Muscle of leg (tissue), 16 donors: ENCODE measurements at places on chromosomes 4 and X. TPM values are rescaled to one million over a fixed set of nuclear protein-coding genes. Genes with fewer than 3 reads are reported as not detected.

The SPANXA2 gene
- total RNA-seq = not detected

DNA sequence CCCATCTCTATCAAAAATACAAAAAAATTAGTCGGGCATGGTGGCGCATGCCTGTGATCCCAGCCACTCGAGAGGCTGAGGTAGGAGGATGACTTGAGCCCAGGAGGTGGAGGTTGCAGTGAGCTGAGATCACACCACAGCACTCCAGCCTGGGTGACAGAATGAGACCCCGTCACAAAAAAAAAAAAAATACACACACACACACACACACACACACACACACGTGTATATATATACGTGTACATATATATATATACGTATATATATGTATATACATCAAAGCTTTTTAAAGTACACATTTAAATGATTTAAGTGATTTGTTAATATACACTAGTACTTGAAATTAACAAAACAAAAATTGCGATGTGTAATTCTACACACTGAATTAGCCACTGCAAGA lies 6.0 kb downstream of the FBXW7 start:
- no peak for DNase-seq

The SEPSECS gene
- 10.8 TPM for total RNA-seq

- DNase-seq = peak; percentile 55
Measured at GRCh38 chr4:125254106-125254505, 60.6 kb upstream of the FAT4 start.

The DGKK gene
- total RNA-seq = not detected

The SULT1B1 gene
- total RNA-seq = 0.53 TPM

GRCh38 chr4:150744570-150744969 lies 162.6 kb downstream of the MAB21L2 start:
- DNase-seq = no peak

- no peak for DNase-seq
Measured at GRCh38 chr4:98444371-98444770, 183.2 kb downstream of the RAP1GDS1 start.

The TEC gene
- 0.40 TPM for total RNA-seq

DNA sequence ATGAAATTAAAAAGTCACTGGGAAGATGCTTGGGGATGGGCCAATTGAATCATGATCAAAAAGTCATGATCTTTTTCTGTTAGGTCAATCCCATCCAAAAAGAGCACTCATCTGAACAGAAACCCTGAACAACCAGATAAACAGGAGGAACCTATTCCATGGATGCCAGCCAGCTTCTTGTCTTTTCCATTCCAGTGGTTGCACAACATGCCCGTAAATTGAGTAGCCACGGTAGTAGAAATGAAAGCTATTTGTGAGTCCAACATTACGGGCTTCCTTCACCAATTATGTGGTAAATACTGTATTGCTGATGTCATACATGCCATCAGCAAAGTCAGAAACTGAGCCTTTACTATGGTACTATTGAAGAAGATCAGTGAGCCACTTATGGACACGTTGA lies 982.4 kb upstream of the HS3ST1 start:
- no peak for DNase-seq

The CDS1 gene
- total RNA-seq = 0.27 TPM

- peak; percentile 82 for DNase-seq
Measured at GRCh38 chr4:34950926-34951325, 1293.4 kb downstream of the ARAP2 start.

The ACSL1 gene
- 37.8 TPM for total RNA-seq

DNA sequence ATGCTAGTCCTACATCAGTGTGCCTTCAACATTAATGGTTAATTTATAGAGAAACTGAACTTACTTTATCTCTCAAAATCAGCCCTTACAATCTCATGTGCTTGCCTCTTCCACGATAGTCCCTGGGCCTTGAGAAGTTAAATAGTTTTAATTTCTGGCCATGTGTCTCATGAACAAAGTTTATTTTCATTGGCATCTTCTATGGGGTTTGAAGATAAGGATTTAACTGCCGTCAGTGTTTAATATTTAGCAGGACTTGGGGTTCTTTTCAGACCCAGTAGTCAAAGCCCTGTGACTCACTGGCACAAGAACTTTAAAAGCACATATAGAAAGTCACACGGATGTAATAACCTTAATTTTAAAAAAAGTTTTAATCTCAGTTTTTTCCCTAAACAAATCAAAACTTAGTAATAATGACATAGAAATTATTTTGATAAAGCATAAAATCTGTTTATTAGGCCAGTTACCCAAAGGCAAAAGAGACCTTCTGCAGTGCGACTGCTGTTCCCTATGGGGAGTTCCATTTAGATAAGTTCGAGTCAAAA lies 10.1 kb upstream of the MPP1 start:
- DNase-seq = no peak

DNA sequence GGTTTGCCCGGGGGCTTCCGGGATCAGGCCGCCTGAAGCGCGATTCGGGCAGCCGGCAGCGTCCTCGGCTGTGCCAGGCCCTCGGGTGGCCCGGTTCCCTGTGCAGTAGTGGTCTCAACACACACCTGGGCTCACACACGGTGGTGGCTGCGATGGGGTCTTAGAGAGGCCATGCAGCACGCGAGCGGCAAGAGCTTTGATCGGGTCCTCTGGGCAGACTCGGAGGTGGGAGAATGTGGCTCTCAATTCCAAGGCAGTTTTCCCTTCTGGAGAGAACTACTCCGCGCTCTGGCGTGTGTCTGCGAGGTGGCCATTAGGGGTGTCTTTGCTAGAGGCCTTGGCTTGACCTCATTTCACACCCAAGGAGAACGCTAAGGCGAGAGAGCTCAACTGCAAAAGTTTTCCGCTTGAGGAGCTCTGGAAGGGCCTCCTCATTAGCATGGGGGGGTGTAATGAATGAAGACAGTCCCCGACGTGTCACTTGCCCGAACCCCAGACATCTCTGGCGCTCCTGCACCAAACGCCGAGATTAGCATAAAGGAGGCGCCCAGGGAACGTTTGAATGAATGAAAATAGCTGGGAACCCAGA lies 771 bp upstream of the RBPJ start:
- no peak for DNase-seq

DNA sequence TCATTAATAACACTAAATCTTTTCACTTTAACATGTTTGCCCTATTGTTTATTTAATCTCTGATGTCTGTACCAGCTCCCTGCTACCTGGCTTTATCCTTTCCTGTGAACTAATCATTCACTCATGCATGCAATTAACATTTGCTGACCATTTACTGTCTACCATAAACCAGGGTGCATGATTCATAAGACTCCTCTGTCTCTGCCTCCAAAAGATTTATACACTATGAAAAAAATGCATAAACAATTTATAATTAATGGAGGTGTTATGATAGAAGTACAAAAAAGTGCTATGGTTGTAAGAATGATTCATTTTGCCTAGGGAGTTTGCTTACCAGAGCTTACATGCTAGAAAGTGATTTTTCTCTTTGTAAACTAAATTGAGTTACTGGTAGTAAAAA lies 24.5 kb upstream of the CPEB2 start:
- DNase-seq = no peak

- no peak for DNase-seq
Measured at GRCh38 chr4:138414202-138414601, 172.1 kb upstream of the SLC7A11 start.

- DNase-seq = no peak
Measured at GRCh38 chr4:57911203-57911602, 801.0 kb upstream of the IGFBP7 start.

DNA sequence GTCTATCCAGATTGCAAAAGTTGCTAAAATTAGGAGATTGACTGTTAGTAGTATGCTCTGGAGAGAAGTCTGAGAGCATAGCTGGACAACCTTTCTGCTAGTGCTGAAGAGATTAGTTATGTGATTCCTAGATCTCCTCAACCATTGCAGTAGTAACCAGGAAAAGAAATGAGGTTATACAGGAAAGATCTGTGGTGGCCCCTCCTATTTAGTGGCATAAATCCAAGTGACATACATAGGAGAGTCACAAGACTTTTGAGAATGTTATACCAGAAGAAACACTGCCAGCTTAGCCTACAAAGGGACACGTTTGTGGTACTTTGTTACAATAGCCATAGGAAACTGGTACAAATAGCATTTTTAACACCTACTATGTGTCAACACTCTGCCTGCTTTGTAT lies 105.2 kb downstream of the ATP10D start:
- no peak for DNase-seq

DNA sequence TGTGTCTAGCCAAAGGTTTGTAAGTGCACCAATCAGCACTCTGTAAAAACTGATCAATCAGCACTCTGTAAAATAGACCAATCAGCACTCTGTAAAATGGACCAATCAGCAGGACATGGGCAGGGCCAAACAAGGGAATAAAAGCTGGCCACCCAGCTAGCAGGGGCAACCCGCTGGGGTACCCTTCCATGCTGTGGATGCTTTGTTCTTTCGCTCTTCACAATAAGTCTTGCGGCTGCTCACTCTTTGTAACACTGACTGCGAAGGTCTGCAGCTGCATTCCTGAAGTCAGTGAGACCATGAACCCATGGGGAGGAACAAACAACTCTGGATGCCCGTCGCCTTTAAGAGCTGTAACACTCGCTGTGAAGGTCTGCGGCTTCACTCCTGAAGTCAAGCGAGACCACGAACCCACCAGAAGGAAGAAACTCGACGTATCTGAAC lies 14.3 kb downstream of the HNRNPDL start:
- DNase-seq = no peak

The TAB3 gene
- 8.1 TPM for total RNA-seq

DNA sequence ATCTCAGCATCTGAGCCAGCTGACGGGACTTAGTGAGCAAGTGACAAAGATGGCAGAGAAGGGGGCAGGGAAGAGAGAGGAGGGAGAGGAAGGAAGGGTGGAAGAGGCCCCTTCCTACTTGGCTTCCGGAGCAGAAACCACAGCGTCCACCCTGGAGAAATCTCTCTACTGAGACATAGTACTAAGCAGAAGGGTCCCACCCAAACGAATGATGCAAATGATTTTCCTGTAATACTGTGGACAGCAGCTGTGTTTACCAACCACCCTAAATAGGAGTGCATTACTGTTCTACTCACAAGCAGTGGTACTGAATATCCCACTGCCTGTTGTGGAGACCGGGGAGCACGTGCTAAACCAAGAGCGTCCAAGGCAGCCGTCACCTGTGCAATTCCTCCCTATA lies 29.4 kb downstream of the DTHD1 start:
- peak; percentile 74 for DNase-seq

DNA sequence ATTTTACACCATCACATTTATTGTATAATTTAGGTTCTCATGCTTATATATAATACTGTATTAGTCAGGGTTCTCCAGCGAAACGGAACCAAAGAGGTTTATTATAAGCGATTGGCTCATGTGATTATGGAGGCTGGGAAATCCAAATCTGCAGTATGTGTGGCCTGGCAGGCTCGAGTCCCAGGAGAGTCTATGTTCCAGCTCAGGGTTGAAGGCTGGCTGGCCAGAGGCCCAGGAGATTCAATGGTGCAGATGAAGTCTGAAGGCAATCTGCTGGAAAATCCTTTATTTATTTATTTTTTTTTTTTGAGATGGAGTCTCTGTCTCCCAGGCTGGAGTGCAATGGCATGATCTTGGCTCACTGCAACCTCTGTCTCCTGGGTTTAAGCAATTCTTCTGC lies 63.0 kb upstream of the WDFY3 start:
- DNase-seq = no peak

- peak; percentile 21 for DNase-seq
Measured at GRCh38 chr4:30600246-30601017, 119.7 kb upstream of the PCDH7 start.

DNA sequence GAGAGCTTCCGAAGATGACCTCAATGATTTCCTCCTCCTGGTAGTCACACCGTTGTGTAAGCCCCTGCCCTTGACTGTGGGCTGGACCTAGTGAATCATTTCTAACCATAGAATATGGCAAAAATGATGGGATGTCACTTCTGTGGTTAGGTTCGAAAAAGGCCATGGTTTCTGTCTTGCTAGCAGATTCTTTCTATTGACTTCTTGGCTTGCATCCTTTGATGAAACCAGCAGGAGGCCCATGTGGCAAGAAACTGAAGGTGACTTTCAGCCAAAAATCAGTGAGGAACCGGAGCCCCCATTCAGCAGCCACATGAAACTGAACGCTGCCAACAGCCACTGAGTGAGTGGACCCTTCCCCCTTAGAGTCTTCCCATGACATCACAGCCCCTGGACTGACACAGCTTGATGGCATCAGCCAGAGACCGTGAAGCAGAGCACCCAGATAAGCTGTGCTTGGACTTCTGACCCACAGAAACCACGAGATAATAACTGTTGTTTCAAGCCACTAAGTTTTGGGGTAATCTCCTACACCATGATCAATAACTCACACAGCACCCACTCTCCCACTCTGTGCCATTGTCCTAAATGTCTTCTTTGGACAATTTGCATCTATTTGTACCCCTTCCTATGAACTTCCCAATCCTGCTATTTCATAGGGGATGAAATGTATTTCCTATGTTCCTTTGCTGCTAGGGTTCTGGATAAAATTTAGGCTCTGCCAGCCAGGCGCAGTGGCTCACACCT lies 148.0 kb upstream of the STX18 start:
- DNase-seq = no peak

DNA sequence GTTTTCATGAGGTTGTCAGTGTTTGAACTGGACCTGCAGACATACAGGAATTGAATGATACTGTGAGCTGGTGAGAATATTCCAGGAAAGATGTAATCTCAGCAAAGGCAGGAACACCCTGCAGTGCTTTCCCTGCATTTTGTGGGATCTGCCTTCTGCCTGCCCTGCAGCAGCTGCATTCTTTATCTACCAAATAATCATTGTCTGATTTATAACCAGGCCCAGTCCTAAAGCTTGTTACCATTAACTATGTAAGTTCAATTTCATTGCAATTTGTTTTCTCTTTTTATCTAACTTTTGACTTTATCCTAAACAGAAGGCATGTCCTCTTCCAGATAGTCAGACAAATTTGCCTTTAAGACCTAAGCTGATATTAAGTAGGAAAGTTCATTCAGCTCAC lies 99.8 kb upstream of the NOCT start:
- no peak for DNase-seq

The PGAM4 gene
- total RNA-seq = 0.13 TPM

GRCh38 chr4:18735740-18736268 lies 714.2 kb upstream of the LCORL start:
- peak; percentile 19 for DNase-seq

- DNase-seq = peak; percentile 58
Measured at GRCh38 chrX:134632355-134632754, 25.9 kb downstream of the PLAC1 start.

DNA sequence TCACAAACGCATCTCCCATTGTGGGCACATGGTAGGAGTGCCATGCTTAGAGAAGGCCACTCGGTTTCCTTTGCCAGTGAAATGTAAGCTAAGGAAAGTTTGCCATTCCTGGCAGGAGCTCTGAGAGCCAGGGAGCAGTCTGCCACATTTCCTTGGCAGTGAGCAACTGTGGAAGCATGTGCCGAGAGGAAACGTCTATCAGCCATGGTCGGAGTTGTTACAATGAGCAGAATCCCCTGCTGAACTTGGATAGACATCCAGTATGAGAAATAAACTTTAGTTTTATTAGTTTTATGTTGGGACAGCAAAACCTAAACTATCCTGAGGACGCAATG lies 51.1 kb downstream of the ENOPH1 start:
- no peak for DNase-seq

GRCh38 chr4:186918466-186918865 lies 194.8 kb upstream of the FAT1 start:
- no peak for DNase-seq

The ANK2 gene
- total RNA-seq = 282 TPM
